Ammon's horn (tissue), 1 donor: ENCODE measurements at places on chromosomes 13 and 19.

DNA sequence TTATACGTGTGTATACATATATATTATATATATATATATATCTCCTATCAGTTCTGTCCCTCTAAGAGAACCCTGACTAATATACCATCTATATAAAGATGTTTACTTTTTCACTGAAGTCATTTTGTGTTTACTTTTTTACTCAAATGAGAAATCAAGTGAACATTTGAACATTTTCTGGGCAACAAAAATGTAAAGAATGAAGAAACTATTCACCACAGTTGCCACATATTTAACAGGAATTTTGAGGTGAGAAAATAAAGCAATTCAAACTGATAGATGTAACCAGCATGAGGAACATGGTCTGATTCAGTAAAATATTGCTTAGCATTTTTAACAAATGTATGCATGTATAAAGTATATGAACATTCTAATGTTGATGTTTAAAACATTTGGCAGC, 299.2 kb upstream of the KLHL1 start:
- DNase-seq: no peak

DNA sequence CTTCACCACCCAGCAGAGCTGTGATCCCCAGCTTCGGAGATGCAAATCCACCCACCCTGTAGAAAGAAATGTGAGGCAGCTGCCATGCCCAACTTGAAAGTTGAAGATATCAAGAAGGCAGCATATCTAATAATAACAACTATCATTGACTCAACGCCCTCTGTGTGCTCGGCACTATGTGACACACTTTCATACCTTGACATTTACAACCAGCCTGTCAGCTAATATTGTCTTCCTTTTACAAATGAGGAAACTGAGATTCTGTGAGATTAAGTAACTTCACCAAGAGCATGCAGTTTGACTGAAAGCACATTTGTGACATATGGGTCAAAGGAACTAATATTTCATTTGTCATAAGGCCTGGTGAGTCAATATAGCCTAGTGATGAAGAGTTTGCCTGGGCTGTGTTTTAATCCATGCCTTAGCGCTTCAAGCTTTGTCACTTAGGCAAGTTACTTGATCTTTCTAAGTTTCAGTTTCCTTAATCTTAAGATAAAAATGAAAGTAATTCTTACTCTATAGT, 137.0 kb downstream of the FLT1 start:
- DNase-seq: no peak

- DNase-seq: no peak
These were observed 18.2 kb upstream of the ZNF14 start for GRCh38 chr19:19750842-19751790.

- DNase-seq: no peak
These were observed 37.6 kb upstream of the CD177 start for GRCh38 chr19:43315851-43316250.

GRCh38 chr13:79727086-79727485, 246.1 kb downstream of the NDFIP2 start:
- DNase-seq: no peak
